Stimulated activated CD4-positive, alpha-beta T cell treated with anti-CD3 and anti-CD28 coated beads, Interleukin-4, amount 100 ng/mL, for 48 hours (primary cell): ENCODE measurements at places on chromosomes 5 and 9.

DNA sequence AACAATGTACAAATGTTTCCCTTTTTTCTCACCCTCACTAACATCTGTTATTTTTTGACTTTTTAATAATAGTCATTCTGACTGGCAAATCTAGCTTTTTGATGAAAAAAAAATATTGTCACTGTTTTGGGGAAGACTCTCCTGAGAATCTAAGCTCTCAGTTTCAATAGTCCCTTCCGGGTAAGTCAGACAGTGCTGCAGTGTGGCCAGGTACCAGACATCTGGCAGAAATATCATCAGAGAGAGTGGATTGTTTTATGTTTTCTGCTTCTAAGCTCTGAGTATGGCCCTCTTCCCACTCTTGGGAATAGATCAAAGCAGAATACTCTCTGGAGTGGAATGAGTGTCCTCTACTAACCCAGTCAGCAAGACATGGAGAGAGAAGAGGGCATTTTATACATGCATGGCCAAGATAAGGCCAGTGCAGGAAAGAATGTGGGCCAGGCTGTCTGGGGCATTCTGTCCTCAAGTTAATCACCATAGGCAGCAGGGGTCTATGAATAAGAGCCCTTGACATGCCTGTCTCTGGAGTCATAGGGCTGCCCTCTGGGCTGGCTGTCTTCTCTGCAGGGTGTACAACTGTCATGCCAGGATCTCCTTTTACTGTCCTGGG lies 38.5 kb upstream of the OR2S2 start:
- DNase-seq: no peak

DNA sequence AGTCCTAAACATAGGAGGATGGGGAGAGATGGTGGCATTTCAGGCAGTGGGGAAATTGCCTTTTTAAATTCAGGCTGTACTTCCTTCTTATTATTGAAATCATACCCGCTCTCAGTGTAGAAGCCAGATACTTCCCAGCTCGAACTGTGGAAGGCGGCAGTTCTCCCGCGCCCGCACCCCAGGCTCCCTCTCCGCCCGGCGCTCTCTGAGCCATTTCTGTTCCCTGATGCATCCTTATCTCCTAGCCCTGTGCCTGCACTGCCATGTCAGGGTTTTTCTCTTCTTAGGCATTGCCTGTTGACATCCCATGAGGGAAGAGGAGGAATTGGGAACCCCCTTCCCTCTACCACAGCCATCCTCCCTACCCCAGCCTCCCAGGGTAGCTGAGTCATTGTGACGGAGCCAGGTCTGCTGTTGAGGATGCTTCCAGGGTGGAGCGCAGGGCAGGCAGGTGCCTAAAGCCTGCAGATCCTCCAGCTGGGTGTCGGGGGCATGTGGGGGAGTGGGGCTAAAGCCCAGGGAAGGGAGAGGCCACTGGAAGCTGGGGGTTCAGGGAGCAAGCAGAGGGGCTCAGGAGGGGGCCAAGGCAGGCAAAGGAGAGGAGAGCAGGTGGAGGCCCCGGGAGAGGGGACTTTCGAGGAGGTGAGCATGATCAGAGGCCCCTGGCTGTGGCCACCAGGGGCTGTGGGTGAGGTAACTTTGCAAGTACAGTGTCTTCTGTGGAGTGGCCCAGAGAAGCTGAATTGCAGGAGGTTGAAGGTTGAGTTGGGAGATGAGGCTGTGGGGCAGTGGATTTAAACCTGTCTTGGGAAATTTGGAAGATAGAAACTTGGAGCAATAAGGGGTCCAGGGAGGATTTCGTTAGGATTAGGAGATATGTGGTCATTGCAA lies 16.2 kb downstream of the LAMC3 start:
- DNase-seq: no peak

- DNase-seq: no peak
Observed at GRCh38 chr9:134655586-134656333, 14.2 kb downstream of the COL5A1 start.

DNA sequence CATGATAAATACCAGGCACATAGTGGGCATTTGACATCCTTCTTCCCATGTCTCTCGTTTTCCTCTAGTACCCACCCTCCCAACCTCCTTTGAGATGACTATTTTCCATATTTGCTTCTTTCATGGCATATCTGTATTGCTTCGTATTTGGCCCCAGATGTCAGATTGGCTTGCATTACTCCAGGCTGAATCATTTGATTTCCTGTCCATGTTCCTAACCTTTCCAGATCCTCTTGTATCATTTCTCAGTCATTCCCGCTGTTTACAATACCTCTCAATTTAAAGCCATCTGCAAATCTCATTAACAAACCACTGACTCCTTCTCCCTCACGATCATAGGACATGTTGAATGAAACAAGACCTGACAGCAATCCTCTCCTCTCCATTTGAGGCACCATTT lies 19.9 kb downstream of the MTX3 start:
- DNase-seq: no peak

DNA sequence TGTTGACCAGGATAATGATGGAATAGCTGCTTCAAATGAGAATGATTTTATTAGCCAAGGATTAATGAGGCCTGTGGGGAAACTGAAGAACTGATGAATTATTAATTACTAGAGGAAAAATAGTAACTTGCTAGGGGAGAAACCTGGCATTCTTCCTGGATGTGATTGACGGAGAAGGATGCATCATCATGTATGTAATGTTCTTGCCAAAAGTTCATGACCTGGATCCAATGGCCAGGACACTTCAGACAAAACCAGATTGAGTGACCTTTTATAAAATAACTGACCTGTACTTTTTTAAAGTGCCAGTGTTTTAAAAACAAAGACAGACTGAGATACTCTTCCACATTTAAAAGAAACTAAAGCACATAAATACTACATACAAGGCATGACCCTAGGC lies 23.7 kb downstream of the KIAA1191 start:
- no peak for DNase-seq

- DNase-seq: no peak
Observed at GRCh38 chr9:76716085-76716672, 48.1 kb upstream of the PCA3 start.

DNA sequence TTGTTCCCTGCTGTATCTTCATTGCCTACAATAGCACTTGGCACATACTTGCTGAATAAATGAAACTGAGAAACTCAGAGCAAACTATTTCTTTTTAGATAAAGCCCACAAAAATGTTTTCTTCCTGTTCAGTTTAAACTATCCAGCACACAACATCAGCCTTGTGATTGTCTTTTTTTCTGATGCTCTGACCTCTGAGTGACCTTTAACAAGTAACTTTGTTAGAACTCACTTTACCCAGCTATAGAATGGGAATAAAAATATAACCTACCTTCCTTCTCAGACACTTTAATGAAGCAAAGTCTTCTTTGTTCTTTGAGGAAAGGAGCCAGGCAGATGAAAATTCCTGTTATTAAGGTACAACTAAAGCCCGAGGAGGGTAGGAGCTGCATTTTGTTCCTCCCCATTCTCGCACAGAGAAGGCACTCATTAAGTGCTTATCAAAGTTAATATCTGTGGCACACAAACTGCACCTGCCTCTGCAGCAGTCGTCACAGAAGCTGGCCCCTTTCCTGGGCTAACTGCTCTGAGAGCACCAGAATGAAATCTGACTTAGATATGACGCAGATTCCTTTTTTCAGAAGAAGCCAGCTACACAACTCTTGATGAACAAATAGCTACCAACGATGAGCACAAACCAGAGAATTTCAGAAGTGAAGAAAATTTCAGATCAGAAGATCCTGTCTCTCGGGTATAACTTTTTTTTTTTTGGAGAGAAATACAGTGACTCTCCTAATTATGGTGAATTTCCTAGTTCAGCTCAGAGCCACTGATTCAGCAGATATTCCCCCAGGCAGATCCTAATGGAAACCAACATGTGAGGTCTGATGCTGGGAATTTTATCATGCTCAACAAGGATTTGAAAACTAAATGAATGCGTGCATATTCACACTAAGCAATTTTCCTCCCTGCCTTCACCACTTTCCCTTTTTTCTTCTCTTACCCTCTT lies 31.0 kb upstream of the NR3C1 start:
- DNase-seq: no peak

- no peak for DNase-seq
Observed at GRCh38 chr9:77820293-77820954, 172.3 kb upstream of the GNA14 start.

DNA sequence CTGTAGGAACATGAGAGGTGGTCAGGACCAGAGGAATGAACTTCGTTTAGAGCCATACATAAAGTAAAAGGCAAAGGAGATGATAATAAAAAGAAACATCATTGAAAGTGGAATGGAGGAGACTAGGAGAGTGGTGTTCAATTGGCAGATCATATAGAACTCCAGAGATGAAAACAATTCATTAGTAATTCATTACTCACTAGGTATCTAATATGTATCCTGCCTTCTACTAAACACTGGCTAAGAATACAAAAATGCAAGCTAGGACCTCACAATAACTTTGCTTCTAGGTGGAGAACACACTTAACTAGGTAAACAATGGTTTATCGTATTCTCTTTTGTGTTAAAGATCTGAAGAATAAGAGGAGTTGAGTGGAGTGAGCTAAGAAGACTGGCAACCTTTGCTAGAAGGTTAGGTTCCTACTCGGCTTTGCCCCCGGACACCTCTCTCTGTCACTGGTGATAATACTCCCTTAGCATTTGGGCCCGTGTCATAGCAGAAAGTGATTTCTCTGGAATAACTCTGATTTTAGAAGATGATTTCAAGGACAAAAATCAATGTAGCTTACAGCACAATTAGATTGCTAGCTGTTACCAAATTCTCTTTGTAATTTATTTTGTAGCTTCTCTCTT lies 88.6 kb upstream of the IFNE start:
- no peak for DNase-seq

DNA sequence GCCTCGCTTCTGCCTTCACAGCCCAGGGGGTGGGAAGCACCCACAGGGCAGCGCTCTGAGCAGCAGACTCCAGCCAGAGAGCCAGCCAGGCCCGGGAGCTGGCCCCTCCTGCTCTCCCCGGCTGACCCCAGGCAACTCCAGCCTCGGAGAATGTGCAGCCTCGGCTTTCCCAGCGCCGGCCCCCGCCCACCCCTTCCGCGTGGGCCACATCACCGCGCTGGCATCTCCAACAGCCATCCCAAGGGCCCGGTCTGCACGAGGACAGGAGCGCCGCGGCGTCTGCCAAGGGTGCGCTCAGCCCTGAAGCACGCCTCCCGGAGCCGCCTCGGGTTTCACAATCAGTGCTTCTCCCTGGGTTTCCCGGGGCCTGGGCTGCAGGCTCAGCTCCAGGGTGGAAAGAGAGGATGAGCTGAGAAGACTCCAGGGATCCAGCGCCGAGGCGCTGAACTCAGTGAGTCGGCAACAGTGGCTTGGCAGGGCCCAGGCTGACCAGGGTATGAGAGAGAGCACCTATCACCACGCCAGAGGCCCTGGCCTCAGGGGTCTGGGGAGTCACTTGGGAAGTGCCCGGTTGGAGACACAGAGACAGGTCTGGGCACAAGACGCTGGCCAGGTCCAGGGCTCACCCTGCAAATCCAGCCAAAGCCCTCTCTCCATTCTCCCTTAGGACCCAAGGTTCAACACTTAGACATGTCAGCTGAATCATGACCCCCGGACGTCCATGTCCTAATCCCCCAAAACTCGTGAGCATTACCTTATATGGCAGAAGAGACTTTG lies 79.6 kb downstream of the ADAMTS2 start:
- DNase-seq: no peak

- no peak for DNase-seq
Observed at GRCh38 chr5:149422366-149423048, 43.4 kb upstream of the IL17B start.

- DNase-seq: peak; percentile 21
Observed at GRCh38 chr5:98768960-98769209, 4.6 kb upstream of the RGMB start.

DNA sequence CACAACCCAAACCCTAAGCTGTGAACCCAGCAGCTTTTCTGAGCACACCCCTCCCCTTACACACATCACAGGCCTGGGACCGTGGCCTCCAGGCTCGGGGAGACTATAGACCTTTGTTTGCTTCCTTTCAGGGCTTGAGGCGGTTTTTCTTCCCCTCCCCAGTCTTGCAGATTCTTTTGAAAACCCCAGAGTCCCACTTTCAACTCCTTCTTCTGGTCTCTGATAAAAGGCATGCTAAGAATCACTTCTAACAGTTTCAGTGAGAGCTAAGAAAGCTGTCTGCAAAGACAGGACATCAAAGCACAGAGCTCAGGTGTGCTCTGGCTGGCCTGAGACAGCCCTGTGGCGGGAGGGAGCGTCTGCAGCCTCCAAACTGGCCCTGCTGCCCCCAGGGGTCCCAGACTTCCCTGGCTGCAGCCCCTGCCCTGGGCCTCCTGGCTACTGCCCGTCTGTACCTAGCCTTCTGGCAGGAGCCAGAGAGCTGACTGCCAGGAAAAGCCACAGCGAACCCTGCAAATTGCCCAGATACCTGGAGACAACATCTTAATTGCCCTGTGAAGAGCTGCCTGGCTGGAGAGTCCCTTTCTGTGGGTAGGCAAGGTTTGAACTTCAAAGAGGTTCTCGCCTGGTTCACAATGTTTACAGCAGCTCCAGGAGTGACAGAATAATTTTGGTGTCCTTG lies 138.9 kb downstream of the GADD45G start:
- no peak for DNase-seq

- no peak for DNase-seq
Observed at GRCh38 chr9:75683591-75683990, 206.9 kb upstream of the PCSK5 start.

DNA sequence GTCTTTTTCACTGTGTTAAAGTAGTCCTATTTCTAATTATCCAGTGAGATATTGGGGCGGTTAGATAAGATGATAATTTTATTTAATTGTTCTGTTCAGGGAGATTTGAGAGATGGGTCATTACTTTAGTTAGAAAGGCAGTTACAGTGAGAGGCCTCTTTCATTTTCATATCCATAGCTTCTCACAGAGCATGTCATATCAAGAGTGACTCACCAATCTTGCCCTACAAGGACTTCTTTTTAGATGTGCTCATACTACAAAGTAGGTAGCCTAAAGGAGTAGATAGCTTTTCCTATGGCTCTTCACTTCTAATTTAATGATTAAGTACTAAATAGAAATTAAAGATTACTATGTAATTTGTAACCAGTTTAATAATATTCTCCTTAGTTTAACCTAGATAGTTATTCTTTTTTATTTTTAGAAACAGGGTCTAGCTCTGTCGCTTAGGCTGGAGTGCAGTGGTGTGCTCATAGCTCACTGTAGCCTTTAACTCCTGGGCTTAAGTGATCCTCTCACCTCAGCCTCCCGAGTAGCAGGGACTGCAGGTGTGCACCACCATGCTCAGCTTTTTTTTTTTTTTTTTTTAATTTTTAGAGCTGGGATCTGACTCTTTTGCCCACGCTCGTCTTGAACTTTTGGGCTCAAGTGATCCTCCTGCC lies 71.0 kb downstream of the FER start:
- no peak for DNase-seq

GRCh38 chr5:87183896-87184295 lies 83.8 kb upstream of the RASA1 start:
- no peak for DNase-seq

DNA sequence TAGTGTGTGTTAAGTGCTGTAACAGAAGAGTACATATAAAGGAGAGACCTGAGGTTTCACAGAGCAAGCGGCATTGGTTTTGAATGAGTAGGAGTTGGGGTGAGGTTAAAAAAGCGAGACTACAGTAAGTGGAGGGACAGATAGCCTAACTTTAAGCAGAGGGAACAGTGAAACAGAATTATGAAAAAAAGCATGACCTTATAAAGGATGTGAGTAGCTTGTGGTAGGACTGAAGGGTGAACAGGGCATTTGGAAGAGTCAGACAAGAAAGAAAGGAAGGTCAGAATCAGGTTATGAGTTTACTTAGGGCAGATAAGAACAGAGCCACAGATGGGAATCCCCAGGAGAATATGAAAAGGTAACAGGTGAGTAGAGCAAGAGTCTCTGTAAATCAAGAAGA lies 22.5 kb downstream of the MSANTD3 start:
- no peak for DNase-seq
